ENCODE measurements at places on chromosomes 4 and X.

DNA sequence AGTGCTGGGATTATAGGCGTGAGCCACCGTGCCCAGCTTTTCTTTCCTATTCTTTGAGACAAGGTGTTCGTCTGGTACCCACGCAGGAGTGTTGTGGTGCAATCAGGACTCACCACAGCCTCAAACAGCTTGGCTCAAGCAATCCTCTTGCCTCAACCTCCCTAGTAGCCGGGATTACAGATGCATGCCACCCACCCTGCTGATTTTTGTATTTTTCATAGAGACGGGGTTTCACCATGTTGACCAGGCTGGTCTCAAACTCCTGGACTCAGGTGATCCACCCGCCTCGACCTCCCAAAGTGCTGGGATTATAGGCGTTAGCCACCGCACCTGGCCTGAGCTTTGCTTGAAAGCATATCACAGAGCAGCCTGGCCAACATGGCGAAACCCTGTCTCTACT is 1.5 kb upstream of the CRLF2 start:
- DNase-seq: no peak

- DNase-seq: no peak
Observed at GRCh38 chrX:101409043-101409442, 1.0 kb downstream of the HNRNPH2 start.

DNA sequence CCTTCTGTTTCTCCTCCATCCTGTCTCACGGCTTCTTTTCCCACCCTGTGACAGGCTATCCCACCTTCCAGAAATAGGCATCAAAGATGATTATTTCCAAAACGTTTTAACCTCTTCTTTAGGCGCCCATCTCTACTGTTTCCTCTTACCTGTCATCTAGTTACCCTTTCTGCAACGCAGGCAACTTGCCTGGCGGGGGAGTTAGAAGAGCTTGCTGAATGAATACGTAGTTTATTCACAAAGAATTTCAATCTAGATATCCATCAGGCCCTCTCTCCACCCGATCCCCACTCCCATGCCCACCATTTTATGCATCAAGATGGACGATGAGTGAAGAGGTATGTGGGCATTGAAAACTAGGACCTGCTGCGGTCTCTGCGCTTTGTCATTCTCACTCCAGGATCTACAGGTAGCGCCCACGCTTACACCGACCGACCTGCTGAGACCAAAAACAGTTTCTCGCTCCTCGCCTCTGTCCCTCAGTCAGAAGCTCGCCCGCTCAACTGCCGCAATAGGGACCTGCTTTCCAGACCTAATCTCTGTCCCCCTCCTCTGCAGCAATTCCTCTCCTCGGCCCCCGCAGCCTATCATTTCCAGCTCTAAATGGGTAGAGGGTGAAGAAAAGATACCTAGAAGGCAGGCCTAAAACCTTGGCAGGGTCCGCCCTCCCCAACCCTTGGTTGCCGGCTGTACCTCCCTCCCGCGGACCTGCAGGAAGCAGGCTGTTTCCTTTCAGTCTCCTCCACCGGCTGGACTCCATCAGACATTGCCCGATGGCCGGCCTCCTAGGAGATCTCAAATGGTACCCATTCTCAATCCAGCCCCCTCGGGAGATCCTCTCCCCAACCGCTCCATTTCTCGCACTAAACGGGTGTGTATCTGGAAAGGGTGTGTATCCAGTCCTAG is 624 bp downstream of the BEX5 start:
- DNase-seq: no peak

GRCh38 chr4:104749062-104749461 is 254.4 kb upstream of the CXXC4 start:
- no peak for DNase-seq

GRCh38 chrX:40806513-40807220 is 71.3 kb upstream of the MED14 start:
- no peak for DNase-seq

GRCh38 chr4:142500966-142501365 is 345.1 kb downstream of the INPP4B start:
- no peak for DNase-seq

- DNase-seq: peak; percentile 22
Observed at GRCh38 chr4:107216379-107216778, 180.3 kb upstream of the DKK2 start.

GRCh38 chr4:17232566-17233253 is 279.2 kb downstream of the QDPR start:
- DNase-seq: peak; percentile 65

- peak; percentile 77 for DNase-seq
Observed at GRCh38 chr4:185726931-185727330, 85.1 kb downstream of the SORBS2 start.

DNA sequence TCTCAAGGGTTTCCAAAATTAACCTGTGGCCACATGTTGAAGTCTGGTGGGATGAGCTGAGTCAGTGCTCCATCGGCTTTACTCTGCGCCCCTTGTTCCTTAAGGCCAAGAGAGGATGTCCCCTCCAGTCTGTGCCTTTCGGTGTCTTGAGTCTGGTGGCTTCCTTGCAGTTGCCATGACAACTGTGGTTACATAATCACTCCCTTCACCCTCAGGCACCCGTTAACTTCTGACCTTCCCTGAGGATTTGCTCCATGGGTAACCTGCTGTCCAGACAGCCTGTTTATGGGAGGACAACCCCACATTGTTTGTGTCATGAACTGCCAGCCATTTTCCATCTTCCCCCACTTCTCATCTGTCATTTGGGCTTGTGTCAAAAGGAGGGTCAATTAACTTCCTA is 401.1 kb upstream of the LCORL start:
- no peak for DNase-seq

- DNase-seq: peak; percentile 50
Observed at GRCh38 chr4:15779306-15779705, 1.2 kb downstream of the CD38 start.

DNA sequence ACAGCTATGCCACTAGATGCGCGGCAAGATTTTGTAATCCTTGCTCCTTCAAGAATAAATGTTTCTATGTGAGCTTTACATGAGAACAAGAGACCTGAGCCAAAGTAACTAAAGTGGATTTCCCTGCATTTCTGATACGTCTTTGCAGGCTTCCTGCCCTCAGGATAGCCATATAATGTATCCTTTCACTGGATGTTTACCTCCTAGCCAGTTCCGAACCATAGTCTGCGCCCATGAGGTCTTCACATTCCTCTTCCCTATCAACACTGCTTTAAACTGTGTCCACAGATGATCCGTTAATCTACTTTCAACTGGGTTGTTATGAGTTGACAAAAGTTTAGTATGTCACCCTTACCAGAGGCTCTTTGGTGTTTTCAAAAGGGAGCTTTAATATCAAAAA is 1889.1 kb upstream of the AGA start:
- no peak for DNase-seq

DNA sequence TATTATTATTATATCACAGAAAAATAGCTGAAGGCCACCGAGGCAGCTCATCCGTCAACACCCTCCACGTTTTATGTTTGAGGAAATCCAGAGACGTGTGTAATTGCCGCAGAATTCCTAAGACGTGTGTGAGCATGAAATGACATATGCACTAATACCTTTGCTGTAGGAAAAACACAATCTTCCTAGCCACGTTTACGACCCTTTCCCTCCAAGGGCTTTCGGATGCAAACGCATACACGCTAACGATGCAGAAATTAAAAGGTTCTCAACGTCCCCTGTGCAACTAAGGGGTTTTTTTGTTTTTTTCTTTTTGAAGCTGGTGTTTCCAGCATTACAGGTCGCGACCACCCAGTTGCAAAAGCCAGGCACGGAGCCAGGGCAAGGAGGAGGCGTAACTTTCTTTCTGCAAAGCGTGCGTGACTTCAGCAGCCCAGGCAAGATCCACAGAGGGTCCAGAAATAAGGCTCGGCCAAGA is 33.8 kb downstream of the CRLF2 start:
- DNase-seq: peak; percentile 19

- peak; percentile 3 for DNase-seq
Observed at GRCh38 chr4:160848901-160849760, 1314.7 kb downstream of the FSTL5 start.

DNA sequence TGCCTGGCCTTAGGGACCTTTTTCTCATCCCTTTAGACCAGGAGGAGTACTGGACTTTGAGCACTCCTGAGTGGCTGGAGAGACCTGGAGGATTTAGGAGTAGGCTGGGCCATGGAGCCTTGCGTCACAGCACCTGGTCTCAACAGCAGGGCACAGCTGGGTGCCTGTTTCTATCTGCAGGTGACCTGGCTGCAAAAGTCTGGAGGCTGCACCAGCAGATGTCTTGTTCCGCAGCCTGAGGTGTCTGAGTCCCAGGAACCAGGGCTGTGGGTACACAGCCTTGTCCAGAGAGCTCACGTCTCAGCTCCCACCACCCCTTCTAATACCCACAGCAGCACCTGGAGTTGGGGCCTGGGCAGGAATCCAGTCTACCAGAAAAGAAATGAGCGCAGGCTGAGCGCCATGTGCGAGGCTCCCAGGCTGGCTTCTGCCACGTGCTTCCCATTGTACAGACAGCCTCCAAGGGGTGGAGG is 5.0 kb upstream of the NSD2 start:
- DNase-seq: no peak

DNA sequence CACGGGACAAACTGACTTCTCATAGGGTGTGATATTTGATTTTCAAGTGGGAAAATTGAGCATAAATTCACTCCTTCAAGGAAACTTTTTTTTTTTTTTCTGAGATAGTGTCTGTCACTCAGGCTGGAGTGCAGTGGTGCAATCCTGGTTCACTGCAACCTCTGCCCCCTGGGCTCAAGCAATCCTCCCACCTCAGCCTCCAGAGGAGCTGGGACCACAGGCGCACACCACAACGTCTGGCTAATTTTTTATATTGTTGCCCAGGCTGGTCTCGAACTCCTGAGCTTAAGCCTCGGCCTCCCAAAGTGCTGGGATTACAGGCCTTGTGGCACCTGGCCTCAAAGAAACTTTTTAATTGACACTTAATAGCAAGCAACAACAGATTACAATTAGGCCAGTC is 13.8 kb downstream of the CLDN34 start:
- DNase-seq: no peak
